ENCODE measurements at places on chromosomes 13 and 19.

DNA sequence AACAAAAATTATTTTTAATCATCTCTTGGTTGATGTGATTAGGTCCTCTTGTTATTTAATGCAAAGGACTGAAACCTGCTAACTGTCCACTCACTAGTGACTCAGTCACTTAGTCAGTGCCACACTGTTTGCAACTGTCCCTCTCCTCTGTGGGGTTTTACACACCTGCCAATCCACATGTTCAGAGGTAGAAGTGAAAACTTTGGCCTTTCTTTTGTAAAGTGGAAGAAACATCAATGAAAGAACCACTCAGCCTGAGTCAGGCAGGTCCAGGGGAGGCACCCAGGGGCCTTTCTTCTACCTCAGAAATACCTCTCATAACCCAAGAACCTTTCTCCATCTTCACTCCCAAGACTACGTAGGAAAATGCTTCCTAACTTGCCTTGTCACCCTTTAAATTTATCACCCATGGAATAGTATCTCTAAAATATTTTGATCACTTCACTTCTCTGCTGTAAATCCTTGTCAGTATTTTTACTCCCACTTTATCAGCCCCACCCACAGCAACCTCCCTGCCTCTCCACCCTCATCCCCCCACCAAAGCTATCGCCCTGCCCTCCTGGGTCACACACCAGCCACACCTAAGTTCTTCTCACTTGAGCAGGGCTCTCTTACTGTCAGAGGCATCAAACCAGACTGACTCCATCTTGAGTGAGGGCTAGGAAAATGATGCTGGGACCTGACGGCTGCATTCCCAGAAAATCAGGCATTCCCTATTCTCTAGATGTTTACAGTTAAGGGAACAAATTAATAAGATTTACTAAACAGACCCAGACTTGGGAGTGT is 29.6 kb upstream of the EEF1AKMT1 start:
- DNase-seq: no peak

- no peak for DNase-seq
These were observed 26.9 kb downstream of the SLITRK6 start for GRCh38 chr13:85772367-85772766.

DNA sequence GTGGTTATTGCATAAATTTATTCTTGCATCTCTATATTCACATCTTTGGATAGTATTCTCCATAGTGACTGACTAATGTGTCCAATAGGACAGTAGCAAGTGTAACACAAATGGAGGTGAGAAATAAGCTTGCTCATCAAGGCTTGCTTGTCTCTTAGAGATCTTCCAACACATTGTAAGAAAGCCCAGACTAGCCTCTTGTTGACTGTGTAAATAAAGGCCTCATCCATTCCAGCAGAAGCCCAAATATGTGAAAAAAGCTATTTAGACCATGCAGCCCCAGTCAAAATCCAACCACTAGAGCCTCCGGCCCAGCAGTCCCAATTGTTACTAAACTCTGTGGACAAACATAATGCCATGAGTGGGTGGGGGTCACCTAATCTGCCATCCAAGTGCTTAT is 2.7 kb upstream of the ZNF615 start:
- DNase-seq: no peak

DNA sequence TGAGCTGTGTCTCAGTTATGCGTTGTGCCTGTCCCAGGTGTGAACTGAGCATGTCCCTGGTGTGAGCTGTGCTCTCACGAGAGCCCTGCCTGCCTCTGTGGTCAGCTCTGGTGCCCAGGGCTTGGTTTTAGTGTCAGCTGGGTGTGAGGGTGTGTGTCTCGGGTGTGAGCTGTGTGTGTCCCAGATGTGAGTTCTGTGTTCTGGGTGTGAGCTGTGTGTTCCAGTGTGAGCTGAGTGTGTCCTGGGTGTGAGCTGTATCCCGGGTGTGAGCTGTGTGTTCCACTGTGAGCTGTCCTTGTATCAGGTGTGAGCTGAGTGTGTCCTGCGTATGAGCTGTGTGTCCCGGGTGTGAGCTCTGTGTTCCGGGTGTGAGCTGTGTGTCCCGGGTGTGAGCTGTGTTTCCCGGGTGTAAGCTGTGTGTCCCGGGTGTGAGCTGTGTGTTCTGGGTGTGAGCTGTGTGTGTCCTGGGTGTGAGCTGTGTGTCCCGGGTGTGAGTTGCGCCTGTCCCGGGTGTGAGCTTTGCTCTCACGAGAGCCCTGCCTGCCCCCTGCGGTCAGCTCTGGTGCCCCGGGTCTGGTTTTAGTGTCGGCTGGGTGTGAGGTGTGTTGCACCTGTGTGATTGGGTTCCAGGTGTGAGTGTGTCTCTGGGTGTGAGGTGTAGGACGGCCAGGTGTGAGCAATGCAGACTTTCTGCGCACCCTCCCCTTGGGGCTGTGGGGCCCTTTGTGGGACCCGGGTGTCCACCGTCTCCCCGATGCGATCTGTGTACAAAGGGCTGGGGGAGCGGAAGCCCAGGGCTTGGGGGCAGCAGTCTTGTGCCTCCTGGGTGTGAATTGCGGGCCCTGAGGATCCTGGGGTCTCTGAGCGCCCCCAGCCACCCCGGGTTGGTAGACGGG is 7.1 kb upstream of the PEAK3 start:
- no peak for DNase-seq

GRCh38 chr19:19532806-19533701 is 4.3 kb downstream of the YJEFN3 start:
- DNase-seq: no peak

GRCh38 chr19:41921577-41922576 is 6.4 kb downstream of the ERFL start:
- DNase-seq: no peak

DNA sequence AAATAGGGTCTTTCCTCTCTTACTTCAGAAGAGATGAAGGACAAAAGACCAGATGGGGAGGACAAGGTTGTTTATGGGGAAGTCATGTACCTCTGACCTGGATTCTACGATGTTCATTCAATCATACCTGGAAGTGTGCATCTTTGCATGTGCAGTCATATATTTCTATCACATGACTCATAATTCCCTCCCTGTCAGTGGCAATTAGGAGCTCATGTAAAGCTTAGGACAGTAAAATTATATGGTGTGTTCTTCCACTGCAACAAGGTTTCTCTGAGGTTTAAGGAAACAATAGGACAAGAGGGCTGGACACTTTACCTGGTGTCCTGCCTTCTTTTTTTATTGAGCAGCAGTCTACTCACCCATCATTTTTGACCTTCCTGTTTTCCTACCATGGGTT is 19.8 kb downstream of the CEACAM7 start:
- DNase-seq: no peak

DNA sequence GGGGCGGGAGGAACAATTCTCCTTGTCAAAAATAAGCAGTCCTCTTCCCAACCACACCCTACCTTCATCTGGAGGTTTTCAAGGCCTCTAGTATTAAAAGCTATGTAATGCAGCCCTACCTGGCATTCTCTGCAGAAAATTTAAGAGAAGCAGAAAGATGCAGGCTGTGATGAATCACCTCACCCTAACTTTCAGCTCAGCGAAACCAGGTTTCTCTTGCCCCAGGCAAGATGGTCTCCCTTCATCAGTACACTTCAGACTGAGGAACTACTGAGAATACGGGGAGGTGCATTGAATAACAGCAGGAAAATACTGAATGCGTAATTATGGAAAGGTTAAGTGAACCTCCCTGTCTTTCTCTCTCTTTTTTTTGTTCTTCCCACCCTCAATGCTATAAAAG is 437.6 kb upstream of the KLF12 start:
- DNase-seq: no peak

GRCh38 chr19:18100710-18101109 is 3.1 kb downstream of the MAST3 start:
- DNase-seq: no peak

Measured in vagina (tissue), 2 donors.